ENCODE measurements at places on chromosomes 13 and 19.

GRCh38 chr19:35931874-35932202 lies 4.3 kb upstream of the LRFN3 start:
- no peak for DNase-seq

DNA sequence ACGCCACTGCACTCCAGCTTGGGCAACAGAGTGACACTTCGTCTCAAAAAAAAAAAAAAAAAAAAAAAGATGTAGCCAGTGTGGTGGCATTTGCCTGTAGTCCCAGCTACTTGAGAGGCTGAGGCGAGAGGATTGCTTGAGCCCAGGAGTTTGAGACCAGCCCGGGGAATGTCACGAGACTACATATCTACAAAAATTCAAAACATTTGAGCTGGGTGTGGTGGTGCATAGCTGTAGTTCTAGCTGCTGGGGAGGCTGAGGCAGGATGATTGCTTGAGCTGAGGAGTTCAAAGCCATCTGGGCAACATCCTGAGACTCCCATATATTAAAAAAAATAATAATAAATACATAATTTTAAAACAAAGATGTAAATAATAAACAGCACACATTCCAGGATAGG lies 46.6 kb downstream of the SMARCA4 start:
- DNase-seq, result no peak

DNA sequence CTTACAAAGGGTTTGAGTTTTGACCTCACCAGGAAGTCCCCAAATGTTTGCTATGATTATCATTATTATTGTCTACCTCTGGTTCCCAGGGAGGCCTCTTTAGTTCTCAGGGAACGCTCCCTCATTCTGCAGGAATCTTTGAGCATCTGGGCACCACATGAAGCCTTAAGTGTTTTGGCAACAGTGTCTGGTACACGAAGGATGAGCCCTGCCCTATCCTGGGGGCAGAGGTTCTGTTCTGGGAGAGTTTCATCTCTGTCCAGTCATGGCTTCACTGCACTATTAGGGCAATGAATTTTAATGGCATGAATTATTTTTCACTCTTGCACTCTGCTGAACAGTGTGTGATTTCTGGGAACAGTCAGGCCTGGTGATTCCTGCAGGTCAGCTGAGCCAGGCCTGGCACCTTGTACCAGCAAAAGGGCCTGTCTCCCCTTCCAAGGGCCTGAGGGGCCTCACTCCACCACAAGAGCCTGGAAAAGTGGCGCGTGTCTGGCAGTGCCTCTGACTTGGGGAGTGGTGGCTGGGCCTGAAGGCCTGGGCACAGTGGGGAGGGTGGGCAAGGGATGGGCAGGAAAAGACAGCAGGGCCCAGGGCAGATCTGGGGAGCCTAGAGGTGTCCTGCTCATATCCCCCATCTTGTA lies 4.6 kb downstream of the FAM187B start:
- DNase-seq, result no peak

DNA sequence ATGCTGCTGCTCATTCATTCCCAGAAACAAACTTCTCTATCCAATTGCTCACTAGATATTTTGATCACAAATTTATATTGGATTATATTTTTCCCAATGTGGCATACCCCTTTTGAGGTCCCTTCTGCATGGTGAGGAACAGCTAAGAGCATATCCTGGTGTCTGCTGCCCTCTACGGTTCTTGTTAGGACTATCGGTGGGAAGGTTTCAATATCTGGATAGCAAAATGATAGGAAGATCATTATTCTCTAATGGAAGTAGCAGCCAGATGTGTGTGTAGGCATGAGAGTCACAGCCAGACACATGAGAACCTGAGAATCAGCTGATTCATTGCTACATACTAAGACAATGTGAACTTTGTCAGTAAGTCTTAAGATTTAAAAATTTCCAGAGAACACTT lies 1422.4 kb upstream of the MIR17HG start:
- peak; percentile 61 for DNase-seq

DNA sequence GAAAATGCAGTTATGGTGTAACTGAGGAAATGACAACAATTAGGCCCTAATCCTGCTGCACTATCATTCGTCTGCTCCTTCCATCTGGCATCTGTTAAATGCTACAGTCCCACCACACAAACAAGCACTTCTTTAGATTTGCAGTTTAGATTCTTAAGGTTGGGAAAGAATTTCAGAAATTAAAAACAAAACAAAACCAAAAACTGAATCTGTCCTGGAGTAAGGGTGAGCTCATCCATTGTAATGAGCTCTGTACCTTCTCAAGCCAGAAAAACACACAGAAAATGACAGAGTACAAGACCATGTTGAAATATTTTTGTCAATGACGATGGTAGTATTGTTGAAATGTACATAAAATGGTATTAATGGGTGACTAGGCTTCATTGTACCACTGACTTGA lies 28.3 kb downstream of the SMAD9 start:
- no peak for DNase-seq

- DNase-seq, result no peak
These were observed 6.7 kb downstream of the POLR2E start for GRCh38 chr19:1088416-1089010.

GRCh38 chr19:8610041-8610935 lies at the start of gene ADAMTS10:
Gene ADAMTS10 (minus strand): TSS chr19:8610715. CDS start chr19:8605710, 5,005 bp downstream.
- DNase-seq, result peak; percentile 67

GRCh38 chr13:40149611-40150274 lies 494.3 kb downstream of the COG6 start:
- no peak for DNase-seq

GRCh38 chr13:80374901-80375300 lies 34.0 kb upstream of the SPRY2 start:
- DNase-seq, result no peak

DNA sequence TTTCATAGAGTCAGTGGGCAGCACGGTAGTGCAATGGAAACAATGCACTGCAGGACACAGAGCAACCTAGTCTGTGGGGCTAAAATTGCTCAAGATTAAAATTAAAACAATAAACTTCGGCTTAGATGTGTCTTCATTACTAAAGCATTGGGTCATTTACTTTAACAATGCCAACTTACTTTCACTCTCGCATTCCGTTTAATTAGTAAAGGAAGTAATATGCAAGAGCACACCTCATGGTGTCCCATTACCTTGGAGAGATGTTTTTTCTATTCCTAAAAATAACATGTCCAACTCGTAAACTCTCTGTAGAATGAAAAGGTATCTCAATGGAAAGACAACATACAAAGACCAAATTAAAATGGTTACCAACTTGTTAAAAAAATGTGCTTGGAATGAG lies 738.4 kb downstream of the PCDH17 start:
- peak; percentile 7 for DNase-seq

DNA sequence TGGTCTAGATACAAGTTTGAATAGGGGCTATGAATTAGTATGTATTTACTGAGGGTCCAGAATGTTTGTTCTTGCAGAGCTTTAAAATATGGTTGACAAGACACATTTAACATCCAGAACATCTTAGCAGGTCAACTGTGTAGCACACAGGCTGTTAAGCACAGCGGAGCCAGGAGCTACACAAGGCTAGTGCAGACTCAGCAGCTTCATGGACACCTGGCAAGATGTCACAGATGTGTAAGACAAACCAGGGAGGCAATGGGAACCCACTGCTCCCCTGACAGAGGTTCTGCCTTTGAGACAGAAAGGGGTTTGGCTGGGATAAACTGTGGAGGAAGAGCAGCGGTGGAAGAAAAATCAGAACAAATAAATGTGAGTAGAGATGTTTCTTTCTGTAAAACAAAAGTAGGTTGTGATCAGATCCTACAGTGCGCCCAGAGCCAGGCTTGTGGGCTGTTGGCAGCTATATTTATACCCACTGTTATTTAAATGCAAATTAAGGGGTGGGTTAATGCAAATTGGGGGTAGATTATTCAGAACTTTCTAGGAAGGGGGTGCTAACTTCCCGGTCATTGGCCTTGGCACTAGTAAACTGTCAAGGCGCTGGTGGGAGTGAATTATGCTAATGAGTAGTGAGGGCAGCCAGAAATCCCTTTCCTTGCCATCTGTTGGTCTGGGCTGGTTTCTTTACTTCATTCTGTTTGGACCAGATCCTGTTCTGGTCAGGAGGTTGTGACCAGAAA lies 33.0 kb downstream of the MIPEP start:
- DNase-seq, result peak; percentile 14

- peak; percentile 66 for DNase-seq
These were observed 5.1 kb upstream of the CACNG8 start for GRCh38 chr19:53957448-53958167.

DNA sequence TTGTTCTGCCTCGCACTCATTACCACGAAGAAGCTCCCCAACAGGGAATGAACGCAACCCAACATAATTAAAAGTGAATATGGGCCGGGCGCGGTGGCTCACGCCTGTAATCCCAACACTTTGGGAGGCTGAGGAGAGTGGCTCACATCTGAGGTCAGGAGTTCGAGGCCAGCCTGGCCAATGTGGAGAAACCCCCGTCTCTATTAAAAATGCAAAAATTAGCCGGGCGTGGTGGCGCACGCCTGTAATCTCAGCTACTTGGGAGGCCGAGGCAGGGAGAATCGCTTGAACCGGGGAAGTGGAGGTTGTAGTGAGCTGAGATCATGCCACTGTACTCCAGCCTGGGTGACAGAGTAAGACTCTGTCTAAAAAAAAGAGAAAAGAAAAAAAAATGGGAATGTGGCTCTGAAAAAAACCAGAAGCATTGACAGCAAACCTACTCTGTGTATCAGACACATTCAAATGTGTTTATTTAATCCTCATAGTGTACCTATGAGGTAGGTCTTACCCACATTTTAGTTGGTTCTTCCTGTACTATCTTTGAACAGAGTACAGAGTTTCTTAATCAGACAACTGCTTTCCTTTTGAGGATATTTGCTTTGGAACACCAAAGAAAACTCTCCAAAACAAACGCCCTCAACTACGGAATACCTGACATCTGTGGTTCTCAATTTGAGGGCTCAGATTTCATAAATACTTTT lies 70.0 kb downstream of the NUFIP1 start:
- DNase-seq, result no peak

DNA sequence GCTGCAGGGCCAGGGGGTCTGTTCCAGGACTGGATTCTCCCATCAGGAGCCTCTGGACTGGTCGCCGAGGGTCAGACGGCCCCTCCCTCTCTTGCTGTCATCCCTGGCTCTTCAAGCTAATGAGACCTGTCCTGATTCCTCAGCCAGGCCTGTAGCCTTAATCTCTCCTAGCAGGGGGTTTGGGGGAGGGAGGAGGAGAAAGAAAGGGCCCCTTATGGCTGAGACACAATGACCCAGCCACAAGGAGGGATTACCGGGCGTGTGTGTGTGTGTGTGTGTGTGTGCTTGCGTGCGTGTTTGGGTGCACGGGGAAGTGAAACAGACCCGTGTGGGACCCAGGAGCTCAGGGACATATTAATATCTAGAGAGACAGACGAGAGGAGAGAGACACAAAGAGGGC lies 1.9 kb upstream of the CRX start:
- DNase-seq, result peak; percentile 92

- DNase-seq, result no peak
These were observed 718.0 kb upstream of the SPRY2 start for GRCh38 chr13:81058916-81059290.

DNA sequence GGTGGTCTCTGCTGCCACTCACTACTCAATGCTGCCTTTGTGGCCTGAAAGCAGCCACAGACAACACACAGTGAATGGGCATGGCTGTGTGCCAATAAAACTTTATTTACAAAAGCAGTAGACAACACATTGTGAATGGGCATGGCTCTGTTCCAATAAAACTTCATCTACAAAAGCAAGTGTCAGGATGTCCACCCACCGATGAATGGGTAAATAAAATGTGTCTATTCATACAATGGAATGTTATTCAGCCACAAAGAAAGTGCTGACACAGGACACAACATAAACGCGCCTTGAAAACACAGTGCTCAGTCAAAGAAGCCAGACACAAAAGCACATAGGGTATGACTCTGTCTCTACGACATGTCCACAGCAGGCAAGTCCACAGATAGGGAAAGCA lies 20.1 kb downstream of the ZSCAN5A start:
- no peak for DNase-seq

DNA sequence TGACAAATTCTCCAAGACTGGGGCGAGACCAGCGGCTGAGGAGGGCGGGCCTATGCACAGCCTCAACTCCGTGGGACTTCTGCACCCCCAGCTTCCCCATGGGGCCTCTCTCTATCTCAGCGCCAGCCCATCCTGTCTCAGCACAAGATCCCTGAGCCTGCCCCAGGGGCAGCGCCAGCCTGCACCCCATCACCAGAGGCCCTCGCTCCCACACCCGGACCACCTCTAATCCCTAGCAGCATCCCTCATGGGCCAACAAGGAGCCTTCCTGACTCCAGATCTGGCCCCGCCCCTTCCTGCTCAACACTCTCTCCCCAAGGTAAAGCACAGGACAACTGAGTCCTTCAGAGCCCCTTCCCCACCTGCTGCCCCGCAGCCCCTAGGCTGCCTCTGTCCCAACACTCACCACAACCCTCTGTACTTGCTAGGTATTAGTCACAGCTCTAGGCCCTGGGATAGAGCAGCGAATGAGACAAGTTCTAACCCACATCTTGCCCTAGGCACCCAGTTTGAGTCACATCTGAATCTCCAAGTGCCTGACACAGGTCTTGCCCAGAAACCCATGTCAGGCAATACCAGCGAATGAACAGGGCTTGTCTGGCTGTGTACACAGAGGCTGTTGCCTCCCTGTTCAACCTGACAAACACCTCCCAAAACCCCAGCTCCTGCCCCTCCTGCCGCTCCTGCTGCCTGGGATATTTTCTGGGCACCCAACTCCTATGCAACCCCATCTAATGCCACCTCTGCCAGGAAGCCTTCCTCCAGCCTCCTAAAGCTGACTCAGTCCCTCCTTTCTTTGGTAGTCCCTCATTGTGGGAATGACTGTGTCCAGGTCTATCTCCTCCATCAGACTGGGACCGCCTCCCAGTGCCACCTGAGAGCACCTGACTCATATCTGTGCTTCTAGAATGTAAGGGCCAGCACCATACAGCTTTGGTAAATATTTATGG lies 18.6 kb downstream of the GRIK5 start:
- no peak for DNase-seq

GRCh38 chr19:47813304-47813994 lies 8.3 kb upstream of the CRX start:
- DNase-seq, result peak; percentile 89

DNA sequence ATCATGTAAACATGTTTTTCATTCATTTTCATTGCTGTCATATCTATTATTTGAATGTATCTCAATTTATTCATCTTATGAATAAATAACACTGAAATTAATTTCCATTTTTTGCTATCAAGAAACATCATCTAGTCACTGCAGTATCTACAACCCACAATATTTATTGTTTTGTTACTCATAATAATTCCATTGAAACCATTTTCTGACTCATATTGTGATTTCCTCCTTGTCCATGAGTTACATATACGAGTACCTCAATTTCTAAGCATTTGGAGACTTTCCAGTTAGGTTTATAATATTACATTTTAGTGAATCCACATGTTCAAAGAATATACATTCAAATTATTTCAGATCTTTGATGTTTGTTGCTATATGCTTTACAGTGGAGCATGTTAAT lies 1524.0 kb downstream of the SLITRK1 start:
- no peak for DNase-seq

- DNase-seq, result no peak
These were observed 145.8 kb downstream of the KCNRG start for GRCh38 chr13:50161052-50161451.

- DNase-seq, result no peak
These were observed 13.1 kb upstream of the SLC25A42 start for GRCh38 chr19:19050731-19051130.

Data from mesendoderm (in vitro differentiated cells).